ENCODE measurements at places on chromosomes 6 and 20.

DNA sequence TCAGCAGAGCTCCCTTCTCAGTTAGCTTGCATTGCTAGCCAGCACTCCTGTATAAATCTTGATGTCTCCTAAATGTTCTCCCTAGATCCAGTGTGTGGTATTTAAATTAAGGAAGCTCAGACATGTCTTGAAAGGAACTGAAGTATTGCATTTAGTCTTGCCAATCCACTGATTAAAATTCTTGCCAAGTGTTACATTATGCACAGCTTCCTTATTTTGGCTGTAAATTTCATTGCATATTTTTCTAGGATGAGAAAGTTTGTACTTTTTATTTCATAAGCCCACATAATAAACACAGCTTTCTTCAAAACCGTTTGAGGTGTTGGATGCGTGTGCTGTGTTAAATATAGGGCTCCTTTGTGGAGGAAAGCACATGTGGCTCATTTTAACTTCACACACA is 329.8 kb upstream of the FLRT3 start:
- no peak for DNase-seq

DNA sequence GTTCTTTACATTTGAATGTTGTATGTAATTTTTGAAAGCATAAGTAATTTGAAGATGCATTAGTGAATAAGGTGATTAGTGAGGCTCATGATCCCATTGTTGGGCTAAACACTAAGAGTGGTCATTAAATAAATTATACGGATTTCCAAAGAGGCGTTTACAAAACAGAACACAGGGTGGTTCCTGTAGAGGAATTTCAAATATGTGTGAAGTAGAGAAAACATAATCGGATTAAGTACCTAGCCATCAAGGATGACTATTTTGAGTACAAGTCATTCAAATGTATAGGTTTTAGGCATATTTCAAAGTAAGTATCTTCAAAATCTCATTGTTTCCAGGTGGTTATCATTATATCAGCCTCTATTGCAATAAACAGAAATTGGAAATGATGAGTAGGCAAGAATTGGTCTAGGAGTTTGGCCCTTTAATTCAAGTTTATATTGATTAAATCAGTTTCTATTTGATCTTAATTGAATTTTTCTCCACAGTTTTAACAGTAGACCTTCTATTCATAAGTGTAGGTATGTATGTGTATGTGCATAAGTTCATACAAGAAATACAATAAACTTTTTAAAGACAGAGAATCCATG is 94.8 kb downstream of the MYLK4 start:
- no peak for DNase-seq

- no peak for DNase-seq
Observed at GRCh38 chr20:8175741-8176675, 43.9 kb downstream of the PLCB1 start.

- no peak for DNase-seq
Observed at GRCh38 chr6:133701633-133702331, 187.1 kb upstream of the TCF21 start.

GRCh38 chr20:43942667-43943285 is 28.1 kb downstream of the TOX2 start:
- no peak for DNase-seq

- no peak for DNase-seq
Observed at GRCh38 chr6:87784051-87784450, 82.0 kb upstream of the AKIRIN2 start.

DNA sequence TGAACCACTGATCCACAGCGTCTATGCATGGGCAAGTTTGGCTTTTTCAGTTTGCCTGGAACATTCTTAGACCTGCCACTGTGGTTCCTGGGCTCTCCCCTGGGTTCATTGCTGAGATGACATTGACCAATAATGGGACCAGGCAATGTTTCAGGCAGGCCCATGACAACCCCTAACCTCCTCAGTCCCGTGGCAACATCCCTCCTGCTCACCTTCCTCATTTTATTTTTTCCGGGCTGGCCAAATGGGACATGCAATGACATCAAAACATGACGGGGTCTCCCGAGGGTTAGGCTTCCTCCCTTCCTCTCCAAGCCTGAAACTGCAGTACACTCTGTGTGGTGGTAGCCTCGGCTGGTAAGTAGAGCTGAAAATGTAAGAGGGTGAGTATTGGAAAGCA is 234.0 kb upstream of the RREB1 start:
- no peak for DNase-seq

GRCh38 chr6:35310265-35310831 is 12.7 kb downstream of the DEF6 start:
- no peak for DNase-seq

DNA sequence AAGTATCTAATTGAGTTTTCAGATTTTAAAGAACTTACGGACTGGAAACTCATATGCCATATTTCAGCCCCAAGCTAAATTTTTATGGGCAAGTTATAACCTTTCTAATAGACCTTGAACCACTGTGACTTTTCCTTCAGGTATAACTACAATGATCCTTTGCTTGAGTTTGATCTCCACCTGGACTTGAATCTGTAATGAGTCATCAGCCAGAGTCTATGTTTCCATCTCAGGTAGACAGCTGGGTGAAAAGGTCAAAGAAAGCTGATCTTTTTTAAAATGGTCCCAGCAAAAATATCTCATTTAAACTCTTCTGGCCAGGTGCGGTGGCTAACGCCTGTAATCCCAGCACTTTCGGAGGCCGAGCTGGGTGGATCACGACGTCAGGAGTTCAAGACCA is 88.4 kb upstream of the SGK1 start:
- no peak for DNase-seq

DNA sequence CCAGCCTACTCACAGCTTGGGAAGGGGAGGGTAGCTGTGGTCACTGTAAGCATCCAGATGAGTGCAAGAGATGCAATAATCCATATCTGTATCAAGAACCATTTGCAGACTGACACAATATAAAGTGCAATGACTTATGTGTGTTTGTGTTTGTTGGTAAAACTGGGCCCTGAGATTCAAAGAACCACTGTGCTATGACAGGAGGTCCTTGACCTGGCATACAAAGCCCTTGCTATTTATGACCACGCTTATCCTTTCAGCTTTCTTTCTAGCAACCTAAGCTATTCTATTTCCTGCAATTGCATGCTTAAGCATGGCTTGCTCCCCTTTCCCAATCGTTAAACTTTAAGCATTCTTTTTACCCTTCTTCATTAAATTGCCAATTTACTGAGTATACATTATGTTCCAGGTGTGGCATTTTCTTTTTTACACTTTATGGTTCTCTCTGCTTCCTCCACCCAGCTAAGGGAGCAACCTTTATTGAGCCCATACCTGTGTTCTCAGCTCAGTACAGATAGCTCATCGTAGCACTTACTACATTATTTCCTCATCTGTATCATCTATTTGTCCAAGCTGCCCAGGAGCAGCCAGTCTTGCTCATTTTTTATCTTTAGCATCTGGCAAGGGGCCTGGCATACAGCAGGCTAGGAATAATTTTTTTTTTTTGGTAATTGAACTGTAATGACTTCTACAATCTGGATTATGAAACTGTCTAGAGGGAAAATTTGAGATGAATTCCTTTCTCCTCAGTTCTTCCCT is 3.5 kb downstream of the MCUR1 start:
- DNase-seq: no peak

DNA sequence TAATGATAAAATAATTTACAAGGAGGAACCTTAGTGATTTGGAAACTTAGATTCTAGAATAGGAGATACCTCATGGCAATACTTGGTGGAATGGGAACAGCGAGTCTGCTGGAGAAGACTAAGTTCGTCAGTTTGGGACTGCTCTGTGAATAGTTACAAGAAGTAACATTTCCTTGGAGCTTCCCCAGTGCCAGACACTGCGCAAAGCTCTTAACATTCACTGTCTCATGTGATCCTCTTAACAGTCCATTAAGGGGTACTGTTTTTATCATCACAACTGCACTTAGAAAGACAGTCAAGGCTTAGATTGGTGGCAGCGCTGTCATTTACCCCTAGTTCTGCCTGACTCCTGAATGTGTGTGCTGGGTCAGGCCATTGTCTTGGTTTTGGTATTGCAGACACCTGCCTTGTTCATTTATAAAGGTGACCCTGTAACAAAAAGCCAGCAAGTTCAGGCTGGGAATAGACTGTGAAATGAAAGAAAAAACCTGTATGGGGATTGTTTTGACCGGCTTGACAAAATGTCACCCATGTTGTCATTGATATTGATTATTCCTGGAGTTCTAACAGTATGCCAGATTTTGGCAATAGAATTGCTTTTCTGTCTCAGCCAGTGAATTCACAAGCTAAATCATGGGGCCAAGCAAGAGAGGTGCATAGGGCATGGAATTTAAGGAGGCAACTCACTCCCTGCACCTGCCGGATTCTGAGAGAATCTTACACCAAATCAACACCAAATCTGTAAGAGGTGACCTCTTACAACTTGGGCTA is 118.4 kb downstream of the SASH1 start:
- no peak for DNase-seq

GRCh38 chr20:41330941-41331340 is 9.7 kb upstream of the LPIN3 start:
- DNase-seq: no peak

DNA sequence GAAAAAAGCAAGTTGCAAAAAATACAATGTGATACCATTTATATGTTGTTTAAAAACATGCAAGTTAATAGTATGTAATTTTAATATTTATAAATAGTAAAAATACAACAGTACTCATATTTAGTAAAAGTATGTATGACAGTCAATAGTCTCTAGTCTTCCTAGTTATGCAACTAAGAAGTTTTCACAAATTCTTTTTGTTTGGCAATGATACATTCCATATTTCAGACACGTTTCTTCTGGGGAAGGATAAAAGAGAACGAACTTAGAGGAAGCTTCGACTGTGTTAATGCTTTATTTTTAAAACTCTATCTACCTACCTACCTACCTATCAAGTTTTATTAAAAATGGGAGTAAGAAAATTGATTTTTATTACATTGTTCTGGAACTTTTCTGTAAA is 77.7 kb downstream of the UBE3D start:
- DNase-seq: no peak

DNA sequence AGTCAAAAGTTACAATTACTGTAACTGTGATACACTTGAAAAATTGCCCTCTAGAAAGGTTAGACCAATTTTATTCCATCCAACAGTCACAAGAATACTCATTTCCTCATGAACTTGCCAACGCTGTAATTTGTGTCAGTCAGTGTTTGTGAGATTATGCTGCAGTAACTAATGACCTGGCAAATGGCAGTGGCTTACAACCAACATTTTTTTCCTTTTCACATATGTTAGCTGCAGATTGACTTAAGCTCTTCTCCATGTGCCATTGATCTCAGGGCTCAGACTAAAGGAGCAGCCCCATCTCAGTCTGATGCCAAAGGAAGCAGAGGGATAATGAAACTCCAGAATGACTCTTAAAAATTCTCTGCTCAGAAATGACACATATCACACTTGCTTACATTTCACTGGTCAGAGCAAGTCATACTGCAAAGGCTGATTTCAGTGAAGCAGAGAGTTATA is 92.3 kb upstream of the ELOVL5 start:
- no peak for DNase-seq

GRCh38 chr6:53956068-53956711 is 155.1 kb upstream of the MLIP start:
- DNase-seq: no peak

- no peak for DNase-seq
Observed at GRCh38 chr6:130434174-130434873, 68.5 kb downstream of the TMEM200A start.

- DNase-seq: no peak
Observed at GRCh38 chr6:100472674-100473073, 8.0 kb upstream of the SIM1 start.

DNA sequence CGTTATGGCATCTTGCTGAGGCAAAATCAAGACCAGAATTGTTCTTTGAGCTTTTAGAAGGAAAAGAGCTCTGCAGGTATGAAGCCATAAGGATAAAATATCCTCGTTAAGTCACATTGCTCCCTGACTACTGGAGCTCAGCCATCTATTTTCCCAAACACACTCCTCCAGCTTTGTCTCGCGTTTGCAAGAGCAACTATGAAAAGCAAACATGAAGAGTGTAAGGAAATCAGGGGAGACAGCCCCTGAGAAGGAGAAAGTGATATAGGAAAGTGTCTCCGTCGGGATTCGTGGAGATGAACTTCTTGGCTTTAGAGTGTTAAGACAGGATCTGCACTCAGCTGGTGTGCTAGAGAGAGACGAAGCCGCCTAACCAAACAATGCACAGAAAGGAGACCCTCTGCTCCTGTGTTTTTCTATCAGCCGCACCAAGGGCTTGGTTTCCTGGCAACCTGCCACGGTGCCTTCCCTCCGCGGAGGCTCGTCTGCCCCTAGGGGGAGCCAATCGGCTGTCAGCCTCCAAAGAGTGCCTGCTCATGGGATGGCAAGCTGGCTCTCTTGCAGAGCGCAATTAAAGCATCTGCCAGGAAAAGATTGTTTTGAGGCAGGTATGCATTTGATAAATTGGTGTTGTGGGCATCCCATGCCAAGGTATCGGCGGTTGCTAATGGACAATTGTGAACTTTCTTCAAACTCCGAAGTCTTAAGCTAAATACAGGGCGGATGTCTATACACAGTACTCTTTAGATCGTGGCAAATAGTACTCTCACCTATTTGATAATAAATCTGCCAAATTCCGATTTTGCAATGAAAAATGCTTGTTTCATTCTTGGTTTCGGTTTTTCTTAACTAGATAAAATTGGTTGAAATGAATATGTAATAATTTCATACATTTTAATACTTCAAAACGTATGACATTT is 603.2 kb downstream of the RNF144B start:
- DNase-seq: no peak

GRCh38 chr6:111835807-111836206 is 37.4 kb downstream of the FYN start:
- no peak for DNase-seq

- DNase-seq: no peak
Observed at GRCh38 chr20:17685168-17685567, 3.1 kb upstream of the RRBP1 start.

- DNase-seq: no peak
Observed at GRCh38 chr6:123811378-123811777, 7.7 kb downstream of the NKAIN2 start.

DNA sequence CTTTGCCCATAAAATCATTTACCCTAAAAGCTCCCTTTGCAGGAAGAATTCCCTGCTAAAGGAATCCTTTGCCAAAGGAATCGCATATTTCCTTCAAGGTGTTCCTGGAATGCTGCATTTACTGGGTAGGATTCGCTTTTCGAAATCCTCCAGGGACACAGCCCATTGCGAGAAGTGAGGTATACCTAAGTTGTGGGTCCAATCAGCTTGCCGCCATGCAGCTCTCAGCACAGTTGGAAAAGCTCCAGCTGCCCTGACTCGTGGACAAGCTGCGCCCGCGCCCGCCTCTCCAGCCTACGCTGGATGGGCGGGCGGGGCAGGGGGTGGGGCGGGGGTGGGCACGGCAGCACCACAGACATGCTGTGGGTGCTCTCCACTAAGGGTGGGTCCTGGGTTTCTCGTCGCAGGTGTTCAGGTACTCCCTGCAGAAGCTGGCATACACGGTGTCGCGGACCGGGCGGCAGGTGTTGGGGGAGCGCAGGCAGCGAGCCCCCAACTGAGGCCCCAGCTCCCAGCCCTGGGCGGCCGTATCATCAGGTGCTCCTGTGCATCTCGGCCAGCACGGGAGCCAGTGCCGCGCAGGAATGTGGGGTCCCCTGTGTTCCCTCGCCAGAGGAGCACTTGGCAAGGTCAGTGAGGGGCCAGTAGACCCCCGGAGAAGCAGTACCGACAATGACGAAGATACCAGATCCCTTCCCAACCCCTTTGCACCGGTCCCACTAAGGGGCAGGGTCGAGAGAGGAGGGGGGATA is 1.4 kb downstream of the NNAT start:
- DNase-seq: no peak

- DNase-seq: no peak
Observed at GRCh38 chr6:137223370-137224131, 4.4 kb upstream of the IFNGR1 start.

- DNase-seq: no peak
Observed at GRCh38 chr6:63808576-63808975, 173.0 kb downstream of the PHF3 start.

- DNase-seq: no peak
Observed at GRCh38 chr6:4660377-4661321, 115.6 kb upstream of the CDYL start.

Data from fibroblast of skin of left biceps (primary cell).